Glomerular endothelial cell (primary cell): ENCODE measurements at places on chromosomes 5 and 9.

GRCh38 chr5:98907951-98908350, 20.9 kb downstream of the CHD1 start:
- no peak for DNase-seq

GRCh38 chr5:860506-861150, 9.8 kb upstream of the ZDHHC11 start:
- no peak for DNase-seq

DNA sequence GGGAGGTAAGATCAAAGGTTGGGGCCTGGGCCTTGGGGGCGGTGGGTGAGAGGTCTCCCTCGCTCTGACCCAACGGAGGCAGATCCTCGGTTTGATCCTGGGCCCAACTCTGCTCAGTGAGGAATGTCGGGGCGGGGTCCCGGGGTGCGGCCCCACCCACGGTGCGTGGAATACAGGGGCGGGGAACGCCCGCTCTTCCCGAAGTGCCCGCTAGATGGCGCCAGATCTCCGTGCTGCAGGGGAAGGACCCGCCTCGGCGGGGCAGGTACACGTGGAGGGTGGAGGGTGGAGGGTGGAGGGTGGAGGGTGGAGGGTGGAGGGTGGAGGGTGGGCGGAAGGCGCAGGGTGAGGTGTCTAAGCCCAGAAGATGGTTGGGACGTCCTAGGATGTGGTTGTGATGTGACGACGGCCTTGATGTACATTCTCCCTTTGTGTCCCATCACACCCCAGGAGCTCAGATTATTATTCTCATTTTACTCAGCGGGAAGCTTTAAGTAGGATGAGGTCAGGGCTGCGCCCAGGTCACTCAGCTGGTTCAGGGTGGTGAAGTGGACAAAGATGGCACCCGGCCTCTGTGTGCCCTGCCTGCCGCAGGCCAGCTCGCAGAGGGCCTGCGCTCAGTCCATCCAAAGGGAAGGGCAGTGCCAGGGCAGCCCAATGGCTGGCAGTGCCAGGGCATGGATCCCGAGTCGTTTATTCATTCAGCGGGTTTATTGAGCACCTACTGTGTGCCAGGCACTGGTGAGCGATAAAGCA, 9.4 kb upstream of the RPS14 start:
- no peak for DNase-seq

DNA sequence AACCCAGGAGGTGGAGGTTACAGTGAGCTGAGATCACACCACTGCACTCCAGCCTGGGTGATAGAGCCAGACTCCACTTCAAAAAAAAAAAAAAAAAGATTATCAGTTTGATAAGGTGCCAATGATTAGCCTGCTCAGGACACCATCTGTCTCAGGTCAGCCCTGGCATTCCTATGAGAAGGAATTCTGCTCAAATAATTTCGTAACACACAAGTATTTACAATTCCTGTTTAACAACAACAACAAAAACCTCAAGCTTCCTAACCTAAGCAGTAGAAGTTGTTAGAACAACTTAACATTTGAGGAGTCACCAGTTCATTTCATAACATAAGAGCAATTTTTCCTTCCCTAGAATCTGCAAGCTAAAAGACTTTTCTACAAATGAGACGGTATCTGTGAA, 85.0 kb downstream of the LHFPL2 start:
- no peak for DNase-seq

DNA sequence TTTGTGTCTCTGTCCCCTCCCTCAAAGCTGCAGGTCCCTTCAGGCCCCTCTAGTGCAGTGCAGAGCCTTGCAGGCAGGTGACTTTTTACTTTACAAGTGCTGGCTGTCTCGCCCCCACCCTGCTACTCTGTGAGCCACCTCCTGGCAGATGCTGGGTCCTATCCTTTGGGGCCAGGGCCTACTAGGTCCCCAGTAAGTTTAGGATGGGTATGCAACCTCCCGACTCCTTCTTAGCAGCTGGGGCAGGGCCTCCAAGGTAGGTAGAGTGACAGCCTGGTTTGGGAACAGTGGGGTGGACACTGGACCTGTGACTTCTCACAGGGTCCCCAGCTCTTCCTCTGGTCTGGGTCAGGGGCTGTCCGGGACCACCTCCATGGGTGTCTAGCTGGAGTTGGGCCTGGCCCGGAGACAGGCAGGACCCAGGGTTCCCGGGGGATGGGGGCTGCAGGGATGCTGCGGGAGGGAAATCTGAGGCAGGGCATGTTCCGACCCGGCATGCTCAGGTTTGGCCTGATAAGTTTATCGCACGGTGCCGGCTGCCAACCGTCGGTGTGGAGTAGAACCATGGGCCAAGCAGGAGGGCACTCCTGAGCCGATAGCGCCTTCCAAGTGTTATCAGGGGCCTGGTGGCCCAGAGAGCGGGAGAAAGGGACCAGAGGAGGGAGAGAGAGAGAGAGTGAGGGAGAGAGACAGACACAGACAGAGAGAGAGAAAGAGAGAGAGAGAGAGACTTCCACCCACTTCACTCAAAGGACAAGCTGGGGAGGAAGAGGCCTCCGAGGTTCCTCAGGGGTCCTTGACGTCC, 20.5 kb downstream of the GFI1B start:
- DNase-seq: no peak

DNA sequence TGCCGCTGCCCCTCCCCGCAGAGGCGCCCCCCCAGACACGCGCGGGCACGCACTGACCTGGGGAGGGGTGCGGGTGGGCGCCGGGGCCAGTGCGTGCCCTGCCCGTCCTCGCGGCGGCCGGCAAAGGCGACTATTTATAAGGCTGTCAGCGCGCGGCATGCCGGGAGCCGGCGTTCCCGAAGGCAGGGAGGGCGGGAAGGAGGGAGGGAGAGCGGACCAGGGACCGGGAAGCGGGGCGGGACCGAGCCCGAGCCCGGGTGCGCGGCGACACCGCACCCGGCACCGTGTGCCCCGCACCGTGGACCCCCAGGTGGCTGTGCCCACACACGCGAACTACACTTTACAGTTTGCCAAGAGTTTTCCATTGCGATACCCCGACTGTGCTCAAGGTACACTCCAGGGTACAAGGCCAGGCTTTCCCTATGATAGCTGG, at the start of gene AK1:
AK1 (minus strand) TSS at position 110 of the 433 bp plus-strand sequence. CDS start 3,058 bp downstream, outside the sequence.
- DNase-seq: no peak

DNA sequence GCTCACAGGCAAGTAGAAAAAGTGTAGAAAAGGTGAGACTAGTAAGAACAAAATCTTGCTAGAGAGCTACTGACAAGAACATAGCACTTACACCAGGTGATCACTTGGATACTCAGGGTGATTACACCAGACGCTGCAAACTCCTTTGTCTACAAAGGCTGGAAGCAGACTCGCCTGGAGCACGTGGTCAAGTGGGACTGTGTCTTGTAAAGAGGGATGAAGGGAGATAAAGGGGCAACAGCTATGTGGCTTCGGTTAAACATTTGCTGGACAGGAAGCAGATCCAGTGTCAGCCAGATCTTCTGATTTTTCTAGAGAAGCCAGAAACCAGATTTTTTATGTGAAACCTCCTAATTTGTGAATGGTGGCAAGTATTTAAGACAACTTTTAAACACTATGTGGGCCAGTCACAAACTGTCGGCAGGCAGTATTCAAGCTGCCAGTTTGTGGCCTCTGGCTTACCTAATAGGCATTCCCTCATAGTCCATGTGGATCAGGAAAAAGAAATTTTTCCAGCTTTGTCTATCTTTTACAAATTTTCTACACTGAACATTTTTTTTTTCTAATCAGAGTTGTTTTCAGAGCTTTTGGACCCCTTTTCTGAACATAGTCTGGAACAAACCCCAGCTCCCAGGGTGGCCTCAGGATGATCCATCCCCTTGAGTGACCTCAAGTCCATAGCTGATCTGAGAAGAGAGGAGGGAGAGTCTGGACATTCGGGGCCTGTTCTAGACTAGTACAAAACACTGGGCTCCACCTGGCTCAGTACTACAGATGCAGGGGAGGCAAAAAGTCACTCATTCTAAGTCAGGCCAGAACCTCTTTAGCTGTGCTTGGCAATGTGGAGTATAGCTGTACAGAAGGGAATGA, 262.9 kb downstream of the ARRDC3 start:
- no peak for DNase-seq

DNA sequence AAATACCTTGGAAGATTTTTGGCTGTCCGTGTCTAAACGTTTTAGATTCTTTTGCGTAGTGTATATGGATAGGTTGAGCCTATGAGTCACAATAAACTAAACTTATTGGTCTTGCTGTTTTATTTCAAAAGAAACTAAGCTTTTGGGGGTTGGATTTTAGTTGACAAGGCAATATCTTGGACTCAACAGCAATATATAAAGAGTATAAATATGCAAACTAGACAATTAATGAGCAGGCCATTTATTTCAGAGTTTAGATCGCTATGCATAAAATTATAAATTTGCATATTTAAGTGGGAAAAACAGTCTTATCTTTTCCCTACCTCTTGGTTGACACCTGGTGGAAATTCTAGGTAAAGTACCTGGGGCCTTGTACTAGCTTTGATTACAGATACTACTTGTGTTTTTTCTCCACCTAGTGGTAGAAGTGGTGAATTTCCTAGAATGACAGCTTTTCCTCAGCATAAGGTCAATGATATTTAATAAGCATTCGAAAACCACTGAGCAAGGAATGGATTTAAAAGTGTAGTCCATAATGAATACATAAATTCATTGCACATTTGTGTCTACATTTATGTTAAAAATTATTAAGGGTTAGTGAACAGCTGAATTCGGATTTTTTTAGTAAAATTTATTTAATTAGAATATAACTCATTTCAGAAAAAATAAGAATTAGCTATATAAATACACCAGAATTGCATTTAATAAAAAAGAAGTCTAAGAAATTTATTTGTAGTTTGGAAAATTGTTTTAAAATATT, 1.7 kb upstream of the ARRDC3 start:
- DNase-seq: no peak

DNA sequence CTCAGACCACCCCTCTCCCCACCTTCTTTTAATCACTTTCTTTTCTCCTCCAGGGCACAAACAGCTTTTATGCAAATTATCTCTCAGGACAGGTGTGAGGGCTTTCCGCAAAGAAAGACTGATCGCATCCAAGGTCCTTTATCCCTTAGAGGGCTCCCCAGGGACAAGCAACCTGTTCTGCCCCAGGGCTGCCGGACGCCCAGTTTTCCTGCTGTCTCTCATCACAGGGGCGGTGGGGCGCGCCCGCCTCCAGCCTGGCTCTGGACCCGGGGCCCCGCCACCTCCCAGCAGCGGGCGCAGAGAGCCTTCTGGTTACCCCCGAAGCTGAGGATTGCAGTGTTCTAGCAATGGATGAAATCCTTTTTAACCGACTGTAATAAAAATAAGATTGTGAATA, 266.1 kb downstream of the CWC27 start:
- no peak for DNase-seq

DNA sequence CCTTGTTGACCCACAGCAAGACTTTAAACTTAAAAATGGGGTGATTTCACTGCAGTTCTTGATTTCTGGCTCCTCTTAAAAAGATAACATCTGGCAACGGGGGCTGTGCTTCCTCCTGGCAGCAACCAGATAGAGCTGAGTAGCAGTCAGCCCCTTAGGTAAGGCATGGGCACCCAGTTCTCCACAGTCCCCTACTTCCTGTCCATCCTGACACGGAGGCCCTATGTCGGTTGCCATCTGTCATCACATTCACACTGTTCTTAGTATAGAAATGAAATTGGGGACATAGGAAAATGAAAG, 11.7 kb downstream of the CD74 start:
- no peak for DNase-seq
